ENCODE measurements at places on chromosomes 16 and 17. TPM values are rescaled to one million over a fixed set of nuclear protein-coding genes. Genes with fewer than 3 reads are reported as not detected.

Gene UTS2R
- total RNA-seq, result not detected

Gene MTSS2
- 4.4 TPM for total RNA-seq

Gene CCDC92B
- not detected for total RNA-seq

Gene HOXB7
- total RNA-seq, result 1.0 TPM

Gene ODF4
- total RNA-seq, result not detected

Gene CCL5
- 158 TPM for total RNA-seq

DNA sequence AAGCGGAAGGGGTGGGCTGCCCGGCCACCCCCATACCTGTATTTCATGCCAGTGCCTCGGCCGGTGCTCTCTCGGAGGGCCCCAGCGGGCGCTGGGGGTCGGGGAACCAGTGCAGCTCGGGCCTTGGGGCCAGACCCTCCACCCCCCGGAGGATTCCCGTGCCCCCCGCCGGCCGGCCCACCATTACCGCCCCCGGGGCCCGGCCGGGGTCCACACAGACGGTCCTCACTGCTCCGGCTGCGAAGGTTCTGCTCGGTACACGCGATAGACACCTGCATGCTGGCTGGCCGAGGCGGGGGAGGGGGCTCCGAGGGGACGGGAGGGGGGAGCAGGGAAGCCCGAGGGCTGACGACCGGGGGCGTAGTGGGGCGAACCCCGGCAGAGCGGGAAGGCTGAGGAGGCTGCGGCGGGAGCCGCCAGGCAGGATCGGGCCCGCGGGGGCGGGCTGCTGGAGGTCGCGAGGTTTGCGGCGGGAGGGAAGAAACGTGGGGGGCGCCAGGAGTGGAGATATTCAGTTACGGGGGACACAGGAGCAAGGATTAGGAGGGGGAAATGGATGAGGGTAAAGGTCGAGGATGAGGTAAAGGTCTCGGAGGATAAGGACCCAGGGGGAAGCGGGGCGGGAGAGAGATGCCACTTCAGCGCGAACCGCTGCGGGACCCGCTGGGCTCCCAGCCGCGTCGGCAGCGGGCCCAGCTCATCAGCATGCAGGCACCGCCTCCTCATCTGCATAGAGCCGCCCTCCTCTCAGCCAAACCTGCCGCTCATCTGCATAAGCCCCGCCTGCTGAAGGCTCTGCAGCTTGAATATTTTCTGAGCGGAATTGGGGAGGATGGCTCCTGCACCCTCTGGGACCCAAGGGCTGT is at the start of gene KCNAB3:
KCNAB3 (minus strand) TSS at position 699 of the 866 bp plus-strand sequence; CDS start at position 278, 421 bp downstream.
- peak; percentile 80 for DNase-seq

DNA sequence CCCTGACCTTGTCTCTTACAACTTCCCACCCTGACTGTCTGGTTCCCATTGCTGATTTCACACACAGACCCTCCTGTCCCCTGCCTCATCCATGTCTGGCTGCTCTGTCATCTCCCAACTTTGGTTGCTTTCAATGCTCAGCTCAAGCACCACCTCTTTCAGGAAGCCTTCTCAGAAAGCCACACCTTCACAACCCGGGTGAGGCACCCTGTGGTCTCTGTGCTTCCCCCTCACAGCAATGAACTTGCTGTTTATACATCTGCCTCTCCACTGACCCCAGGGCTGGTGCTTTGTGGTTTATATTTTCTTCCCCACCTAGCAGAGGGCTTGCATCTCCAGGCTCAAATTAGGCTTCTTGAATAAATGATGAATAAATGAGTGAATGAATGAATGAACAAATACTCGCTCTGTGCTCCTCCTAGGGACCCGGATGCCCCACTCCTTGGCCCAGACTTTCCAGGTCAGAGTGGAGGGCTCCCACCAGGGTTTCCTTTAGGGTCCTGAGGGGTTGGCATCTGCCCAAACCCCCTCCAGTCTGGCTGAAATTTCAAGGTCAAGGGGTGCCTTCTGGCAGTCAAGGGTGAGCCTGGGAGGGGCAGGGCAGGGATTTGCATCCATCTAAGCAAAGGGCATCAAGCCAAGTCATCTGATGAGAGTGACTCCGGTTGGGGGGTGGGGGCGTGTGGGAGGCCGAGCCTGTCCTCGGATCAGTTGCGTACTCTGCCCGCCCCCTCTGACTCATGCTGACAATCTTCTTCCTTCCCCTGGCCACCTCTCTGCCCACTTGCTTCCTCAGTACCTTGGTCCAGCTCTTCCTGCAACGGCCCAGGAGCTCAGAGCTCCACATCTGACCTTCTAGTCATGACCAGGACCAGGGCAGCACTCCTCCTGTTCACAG is at the start of gene ITGAX:
ITGAX (plus strand) TSS at position 783 of the 898 bp plus-strand sequence; CDS start at position 862, 79 bp downstream.
- DNase-seq, result peak; percentile 96

DNA sequence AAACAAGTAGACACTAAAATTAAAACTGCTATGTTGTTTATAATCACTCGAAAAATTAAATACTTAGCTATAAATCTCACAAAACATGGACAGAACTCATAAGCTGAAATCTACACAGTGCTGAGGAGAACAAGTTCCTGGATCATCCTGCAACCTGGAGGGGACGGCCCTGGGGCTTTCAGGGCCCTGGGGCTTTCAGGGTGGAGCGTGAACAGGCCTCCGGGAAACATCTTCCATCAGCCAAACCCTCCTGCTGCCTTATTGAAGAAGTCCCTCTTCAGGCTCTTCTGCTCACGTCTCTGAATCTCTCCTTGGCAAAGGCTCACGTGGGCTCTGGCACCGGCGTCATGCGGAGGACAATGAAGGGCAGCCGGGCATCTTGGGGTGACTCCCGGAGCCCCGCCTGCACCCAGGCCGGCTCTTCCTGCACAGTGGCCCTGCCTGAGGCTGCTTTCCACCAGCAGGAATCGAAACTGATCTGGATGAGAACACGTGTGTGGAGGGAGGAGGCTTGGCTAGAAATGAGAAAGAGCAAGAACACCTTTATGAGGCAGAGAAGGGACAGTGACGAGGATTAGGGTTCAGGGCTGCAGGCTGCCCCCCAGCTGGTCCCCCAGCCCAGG is 127.3 kb downstream of the CDRT15L2 start:
- DNase-seq, result no peak

DNA sequence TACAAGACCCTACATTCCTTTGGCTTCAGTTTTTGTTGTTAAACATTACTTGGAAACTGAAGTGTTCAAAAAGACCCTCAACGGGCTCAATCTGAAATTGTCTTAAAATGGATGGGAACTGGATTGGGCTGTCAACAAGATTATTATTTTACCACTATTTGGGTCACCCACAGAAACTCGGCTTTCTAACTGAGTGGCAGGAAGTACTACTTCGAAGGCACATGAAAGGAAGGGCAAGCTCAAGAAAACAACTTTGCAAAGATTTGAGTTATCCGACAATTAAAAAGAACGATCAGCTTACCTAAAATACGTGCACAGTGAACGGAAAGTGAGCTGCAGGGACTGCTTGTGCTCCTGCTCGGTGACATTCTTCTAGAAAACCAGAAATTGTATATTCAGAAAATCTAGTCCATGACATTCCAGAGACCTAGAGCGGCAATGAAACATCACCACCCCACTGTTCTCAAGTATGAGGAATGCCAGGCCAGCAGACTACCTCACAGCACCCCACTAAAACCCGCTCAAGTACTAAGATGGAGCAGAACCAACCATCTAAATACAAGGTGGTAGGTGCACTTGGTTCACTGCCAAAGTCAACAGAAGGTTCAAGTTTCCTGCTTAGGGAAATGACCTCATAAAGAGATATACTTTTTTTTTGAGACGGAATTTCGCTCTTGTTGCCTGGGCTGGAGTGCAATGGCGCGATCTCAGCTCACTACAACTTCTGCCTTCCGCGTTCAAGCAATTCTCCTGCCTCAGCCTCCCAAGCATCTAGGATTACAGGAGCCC is 60.5 kb downstream of the ZZEF1 start:
- DNase-seq, result no peak

GRCh38 chr17:79851461-79851817 is 12.2 kb upstream of the CBX4 start:
- DNase-seq, result no peak

DNA sequence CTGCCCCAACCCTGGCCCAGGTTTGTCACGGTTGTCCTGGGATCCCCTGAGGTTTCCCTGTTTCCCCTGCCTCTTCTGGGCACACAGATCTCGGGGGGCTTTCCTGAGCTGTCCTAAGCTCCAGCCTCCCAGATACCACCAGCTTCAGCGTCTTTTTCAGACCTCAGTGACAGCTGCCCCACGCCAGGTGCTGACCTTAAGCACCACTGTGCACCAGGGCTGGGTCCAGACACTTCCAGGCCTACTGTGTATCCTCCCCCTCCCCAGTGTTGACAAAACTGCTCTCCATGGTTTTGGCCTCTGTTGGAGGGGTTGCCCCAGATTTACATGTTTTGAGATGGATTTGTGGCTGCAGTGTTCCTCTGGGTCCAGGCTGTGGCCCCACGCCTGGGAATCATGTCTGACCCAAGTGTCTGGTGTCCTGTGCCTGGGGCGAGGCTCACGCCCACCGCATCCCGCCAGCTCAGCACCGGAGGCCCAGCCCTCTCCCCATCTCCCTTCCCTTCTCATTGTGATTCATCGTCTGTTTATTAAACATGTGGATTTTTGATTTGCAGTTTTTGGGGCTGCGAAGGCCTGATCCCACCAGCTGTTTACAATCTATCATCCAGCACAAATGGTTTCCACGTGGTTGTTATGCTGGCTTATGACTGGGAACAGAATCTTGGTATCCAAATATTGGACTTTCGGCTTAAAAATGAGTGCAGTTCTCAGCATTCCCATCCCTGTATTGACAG is 82.1 kb downstream of the METRNL start:
- DNase-seq, result no peak

GRCh38 chr17:37117373-37118142 is 168.8 kb downstream of the AATF start:
- no peak for DNase-seq

- no peak for DNase-seq
Observed at GRCh38 chr16:69712277-69712676, 14.1 kb downstream of the NQO1 start.

GRCh38 chr17:55391244-55391757 is 30.3 kb downstream of the MMD start:
- DNase-seq, result no peak

GRCh38 chr17:27263386-27263785 is 30.5 kb upstream of the WSB1 start:
- DNase-seq, result no peak

DNA sequence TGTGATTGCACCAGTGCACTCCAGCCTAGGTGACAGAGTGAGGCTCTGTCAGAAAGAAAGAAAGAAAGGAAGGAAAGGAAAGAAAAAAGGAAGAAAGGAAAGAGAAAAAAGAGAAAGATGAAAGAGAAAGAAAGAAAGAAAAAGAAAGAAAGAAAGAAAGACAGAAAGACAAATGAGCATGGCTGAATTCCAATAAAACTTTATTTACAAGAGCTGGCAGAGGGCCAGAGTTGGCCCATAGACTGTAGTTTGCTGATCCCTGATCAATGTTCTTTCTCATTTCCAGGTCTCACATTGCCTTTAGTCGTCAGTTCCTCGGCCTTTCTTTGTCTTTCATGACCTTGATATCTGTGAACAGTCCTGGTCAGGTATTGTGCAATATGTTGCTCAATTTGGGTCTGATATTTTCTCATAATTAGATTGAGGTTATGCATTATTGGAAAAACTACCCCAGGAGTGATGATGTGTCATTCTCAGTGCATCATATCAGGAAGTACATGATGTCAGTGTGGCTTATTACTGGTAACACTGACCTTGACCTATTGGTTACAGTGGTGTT is 68.5 kb upstream of the MED9 start:
- DNase-seq, result peak; percentile 30

- no peak for DNase-seq
Observed at GRCh38 chr17:40859536-40859935, 7.5 kb downstream of the KRT12 start.

DNA sequence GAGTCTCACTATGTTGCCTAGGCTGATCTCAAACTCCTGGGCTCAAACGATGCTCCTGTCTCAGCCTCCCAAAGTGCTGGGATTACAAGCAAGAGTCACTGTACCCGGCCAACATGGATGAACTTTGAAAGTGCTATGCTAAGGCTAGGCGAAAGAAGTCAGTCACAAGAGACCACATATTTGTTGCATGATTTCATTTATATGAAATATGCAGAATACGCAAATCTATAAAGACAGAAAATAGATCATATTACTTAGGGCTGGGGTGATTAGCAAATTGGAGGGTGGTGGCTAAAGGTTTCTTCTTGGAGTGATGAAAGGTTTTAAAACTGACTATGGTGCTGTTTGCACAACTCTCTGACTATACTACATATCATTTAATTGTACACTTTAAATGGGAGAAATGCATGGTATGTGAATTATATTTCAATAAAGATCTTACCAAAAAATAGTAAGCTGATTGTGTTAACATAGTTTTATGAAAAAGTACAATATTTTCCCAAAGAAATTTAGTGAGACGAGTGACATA is 1.2 kb upstream of the FLYWCH1 start:
- DNase-seq, result no peak

DNA sequence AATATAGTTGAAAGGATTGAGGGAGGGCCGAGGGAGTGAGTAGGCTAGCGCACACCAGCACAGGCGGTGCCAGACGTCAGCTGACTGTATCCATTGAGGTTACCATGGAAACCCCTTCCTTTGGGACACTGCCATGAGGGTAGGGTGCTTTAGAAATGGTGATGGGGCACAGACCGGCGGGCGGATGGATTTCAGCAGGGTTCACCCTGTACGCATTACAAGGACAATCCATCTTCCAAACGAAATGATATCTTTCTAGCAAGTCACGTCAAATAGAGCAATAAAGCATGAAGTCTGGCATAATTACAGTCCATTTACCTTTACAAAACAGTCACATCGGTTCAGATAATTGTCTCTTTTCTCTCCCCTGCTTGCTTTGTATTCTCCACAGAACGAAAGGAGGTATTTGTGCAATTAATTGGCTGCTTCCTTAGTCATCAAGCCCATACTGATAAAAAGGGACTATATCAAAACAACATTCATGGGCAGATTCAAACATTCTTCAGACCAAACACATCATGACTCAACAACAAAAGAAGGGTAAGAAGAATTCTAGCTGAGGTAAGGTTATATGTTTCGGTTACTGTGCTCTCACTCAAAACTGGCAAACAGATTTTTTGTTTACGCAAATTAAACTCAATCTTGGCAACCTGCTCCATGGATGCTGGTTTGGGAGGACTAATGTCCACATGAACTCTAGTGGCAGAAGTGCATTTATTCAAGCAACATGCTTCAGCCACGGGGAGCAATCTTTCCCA is 140.6 kb downstream of the CDK5R1 start:
- no peak for DNase-seq

DNA sequence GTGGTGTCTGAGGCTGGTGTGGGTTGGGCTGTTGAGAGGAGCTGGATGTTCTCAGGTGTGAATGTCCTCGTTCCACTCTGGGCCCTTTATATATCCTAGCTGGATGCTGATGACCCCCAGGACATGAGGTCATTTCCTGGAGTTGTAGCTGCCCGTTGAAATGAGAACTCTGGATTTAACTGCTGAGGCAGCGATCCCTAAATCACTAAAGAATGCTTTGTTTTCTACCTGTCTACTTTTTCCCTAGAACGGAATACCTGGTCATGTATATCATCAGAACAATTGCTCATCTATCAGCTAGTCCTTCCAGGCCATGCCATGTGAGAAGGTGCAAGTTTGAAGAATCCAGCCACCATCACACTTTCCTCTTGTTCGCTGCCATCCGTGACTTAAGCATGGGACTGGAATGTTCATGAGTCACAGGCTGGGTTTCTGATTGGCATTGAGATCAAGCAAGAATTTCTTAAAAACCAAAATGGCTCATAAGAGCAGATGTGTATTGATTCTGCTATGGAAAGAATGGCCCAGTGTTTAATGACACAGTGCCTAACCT is at the start of gene KRTAP2-3:
KRTAP2-3 (minus strand) TSS at position 63 of the 553 bp plus-strand sequence. CDS start 64 bp downstream, outside the sequence.
- no peak for DNase-seq
